Activated CD4-positive, alpha-beta T cell treated with anti-CD3 and anti-CD28 coated beads for 36 hours (primary cell): ENCODE measurements at places on chromosomes 2 and 18.

DNA sequence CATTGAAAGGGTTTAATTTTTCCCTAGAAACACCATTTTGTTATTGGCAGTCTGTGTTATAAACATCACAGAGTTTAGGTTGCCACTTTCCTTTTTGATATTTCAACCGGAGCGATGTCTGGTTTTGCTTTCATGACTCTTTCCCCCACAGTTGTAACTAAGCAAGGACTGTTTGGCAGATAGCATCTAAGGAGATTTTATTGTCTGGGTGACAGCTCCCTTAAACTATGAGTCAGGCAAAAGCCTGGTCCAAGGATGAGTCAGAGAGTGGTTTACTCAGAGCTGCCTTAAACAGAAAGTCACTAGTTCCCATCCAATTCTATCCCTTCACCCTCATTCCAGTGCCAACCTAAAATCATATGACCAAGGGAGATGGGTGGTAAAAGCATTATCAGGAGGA lies 341.6 kb upstream of the VWC2L start:
- no peaks in the 10 kb centered on the region for H3K27me3 ChIP-seq
- no peak overlapping the region for H3K27ac ChIP-seq
- DNase-seq: peak; percentile 7
- H3K36me3 ChIP-seq: no peaks in the 10 kb centered on the region
- H3K4me1 ChIP-seq: no peaks in the 10 kb centered on the region
- H3K4me3 ChIP-seq: no peak overlapping the region

GRCh38 chr2:210162466-210163124 lies 8.6 kb downstream of the KANSL1L start:
- DNase-seq: no peak
- H3K27me3 ChIP-seq: no peaks in the 10 kb centered on the region
- no peak overlapping the region for H3K27ac ChIP-seq
- H3K4me3 ChIP-seq: no peak overlapping the region
- H3K36me3 ChIP-seq: peaks cover 4% of the 10 kb centered on the region

DNA sequence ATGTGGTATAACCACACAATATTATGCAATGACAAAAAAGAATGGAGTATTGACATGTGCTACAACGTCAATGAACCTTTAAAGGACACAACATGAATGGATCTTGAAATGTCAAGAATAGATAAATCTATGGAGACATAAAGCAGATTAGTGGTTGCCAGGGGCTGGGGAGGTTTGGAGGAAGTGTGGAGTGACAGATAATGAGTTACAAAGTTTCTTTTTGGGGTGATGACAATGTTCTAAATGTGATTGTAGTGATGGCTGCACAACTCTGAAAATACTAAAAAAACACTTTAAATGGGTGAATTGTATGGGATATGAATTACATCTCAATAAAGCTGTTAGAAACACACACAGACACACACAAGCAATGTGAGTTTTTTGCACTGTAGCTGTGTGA lies 37.4 kb upstream of the C1D start:
- H3K36me3 ChIP-seq: no peaks in the 10 kb centered on the region
- no peak overlapping the region for H3K27ac ChIP-seq
- H3K27me3 ChIP-seq: no peaks in the 10 kb centered on the region
- no peaks in the 10 kb centered on the region for H3K4me1 ChIP-seq

DNA sequence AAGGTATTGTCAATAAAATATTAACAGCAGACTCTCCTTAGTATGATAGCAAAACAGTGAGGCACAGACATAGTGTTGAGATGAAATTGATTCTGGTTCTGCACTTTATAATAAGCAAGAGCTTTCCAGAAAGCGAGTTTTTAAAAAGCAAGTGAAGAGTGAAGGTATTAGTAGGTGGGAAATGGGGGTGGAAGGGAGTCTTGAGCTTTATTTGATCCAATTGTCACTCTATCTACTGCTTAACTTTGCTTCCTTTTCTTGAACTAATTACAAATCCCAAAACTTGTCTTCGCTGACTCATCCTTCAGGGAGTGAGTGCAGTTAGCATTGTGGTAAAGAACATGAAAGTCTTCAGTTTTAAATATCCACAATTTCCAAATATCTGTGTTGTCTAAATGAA lies 120.6 kb upstream of the BOD1L2 start:
- DNase-seq: no peak
- peaks cover 6% of the 10 kb centered on the region for H3K4me1 ChIP-seq
- no peaks in the 10 kb centered on the region for H3K27me3 ChIP-seq
- no peak overlapping the region for H3K27ac ChIP-seq
- H3K36me3 ChIP-seq: peaks cover 20% of the 10 kb centered on the region

DNA sequence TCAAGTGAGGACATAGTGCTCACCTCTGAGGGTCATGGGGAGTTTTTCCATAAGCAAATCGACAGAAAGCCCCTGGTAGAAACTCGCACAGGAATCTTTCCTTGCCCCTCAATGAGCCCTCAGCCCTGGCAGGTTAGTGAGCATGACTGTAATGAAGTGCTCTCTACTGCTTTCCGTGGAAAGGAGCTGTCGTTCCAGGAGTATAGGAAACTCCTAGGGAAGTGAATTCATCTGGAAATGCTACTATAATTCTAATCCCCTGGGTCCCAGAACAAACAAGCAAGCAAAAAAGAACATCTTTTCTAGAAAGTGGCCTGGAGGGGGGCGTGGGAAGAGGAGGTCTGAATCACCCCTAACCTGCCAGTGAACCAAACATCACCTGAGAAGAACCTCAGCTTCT lies 18.1 kb downstream of the BCL2L11 start:
- H3K36me3 ChIP-seq: peaks cover 65% of the 10 kb centered on the region
- H3K27ac ChIP-seq: no peak overlapping the region
- H3K27me3 ChIP-seq: no peaks in the 10 kb centered on the region
